ENCODE measurements at places on chromosomes 5 and 9.

DNA sequence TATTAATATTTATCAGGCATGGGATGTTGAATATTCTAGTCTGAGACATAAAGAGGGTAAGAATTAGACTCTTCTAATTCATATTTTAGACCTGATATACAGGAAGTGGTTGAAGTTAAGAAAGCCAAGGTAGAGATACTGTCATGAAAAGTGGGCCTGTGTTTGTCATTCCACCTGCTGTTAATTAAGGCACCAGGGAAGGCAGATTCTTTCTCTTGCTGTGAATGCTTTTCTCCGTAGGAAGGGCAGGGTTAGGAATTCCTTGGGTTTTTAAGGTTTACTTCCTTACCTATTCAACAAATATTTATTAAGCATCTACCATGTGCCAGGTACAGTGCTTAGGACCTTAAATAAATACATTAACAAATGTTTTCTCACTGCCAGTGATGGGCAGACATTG lies 196.4 kb downstream of the CAVIN4 start:
- DNase-seq = no peak

DNA sequence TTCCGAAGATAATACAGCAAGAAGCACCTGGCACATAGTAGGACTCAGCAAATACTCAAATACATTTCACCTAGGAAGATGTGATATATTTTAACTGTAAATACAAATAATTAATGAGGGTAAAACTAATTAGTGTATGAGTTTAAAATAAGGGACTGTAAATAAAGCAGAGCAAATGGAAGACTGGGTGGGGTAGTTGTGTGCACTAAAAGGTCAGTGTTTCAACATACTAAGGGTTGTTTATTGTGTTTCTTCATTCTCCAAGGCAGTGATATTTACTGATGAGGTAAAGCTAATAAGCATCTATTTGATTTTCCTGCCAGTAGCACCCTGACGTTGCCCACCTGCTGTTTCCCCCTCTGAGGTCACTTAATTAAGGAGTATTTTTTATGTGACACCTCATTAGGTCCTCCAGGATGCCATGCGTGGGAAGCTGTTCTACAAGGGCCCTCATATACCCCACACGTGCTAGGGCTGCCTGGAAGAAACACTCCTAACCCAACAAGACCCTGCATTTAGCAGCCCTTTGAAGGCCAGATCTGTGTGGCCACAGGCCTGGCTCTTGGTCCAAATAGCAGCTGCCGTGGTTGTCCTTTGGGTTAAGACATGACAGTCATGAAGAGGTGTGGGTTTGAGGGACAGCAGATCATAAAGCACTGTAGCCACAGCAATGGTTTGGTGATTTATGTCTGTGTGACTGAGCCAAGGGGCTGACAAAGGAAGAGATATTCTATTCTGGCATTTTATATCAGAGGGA lies 97.5 kb upstream of the RPS23 start:
- no peak for DNase-seq

DNA sequence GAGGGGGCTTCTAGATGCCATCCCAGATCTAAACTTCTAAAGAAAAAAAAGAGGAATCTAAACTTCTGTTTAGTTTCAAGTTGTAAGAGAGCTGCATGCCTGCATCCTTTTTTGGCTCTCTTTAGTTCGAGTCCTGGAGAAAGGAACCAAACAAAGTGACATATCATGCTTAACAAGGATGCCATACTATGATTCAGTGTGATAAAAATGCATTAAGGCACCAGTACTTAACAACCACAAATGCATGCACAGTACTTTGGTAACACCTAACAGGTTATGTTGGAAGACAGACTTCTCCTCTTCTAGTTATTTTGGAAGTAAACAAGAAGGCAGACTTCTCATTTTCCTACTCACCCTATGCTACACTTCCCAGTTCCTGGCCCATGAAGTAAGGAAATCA lies 27.3 kb downstream of the NME5 start:
- DNase-seq = no peak

GRCh38 chr5:112886975-112887374 lies 25.9 kb downstream of the SRP19 start:
- DNase-seq = no peak

- no peak for DNase-seq
These were observed 25.7 kb downstream of the FAM174A start for GRCh38 chr5:100560860-100561259.

DNA sequence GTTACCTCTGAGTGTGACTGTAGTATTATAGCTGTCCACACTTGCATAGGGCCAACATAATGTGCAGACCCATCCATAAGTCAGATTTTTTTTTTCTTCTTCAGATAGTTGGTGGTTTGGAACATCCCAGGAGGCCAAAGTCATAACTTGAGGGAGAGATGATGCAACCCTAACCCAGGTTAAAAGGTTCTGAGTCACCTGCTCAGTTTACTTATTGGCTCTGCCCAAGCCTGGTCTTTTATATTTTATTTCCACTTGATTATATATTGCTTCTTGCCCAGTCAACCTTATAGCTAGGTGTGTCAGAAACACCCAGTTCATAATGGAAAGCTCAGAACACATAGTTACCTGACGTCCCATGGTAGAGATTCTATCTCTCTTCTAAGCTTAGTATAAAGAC lies 113.1 kb upstream of the PCSK1 start:
- DNase-seq = no peak

- DNase-seq = peak; percentile 72
These were observed 1.7 kb upstream of the SLIT3 start for GRCh38 chr5:169302491-169303118.

DNA sequence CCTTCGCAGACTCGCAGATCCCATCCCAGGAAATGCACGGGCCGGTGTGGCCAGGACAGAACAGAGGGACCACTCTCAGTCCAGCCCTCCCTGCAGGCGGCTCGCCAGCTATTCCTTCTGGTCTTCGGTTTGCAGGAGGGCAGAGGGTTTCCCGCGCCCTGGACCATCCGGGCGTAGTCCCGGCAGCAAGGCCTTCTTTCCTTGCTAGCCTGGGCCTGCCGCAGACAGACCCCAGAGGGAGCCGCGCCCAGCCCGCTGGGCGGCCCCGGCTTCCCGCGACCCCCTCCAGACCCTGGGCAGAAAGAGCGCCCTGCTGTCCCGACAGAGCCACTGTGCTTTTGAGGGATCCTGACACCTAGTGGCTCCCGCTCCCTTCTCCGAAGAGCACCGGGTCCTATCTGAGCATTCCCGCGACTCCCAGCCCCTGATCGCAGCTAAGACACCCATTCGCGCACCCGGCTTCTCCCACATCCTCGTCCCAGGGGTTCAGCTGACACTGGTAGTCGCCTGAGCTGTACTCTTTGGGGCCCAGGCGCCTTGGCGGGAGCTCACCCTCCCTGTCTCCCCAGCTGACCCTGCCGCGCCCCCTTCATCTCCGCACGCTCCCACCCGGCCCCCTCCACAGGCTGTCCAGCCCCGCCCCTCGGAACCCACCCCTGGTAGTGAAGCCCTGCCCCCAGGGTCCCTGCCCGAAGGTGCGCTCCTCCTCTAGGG lies 1.1 kb downstream of the CFAP90 start:
- DNase-seq = no peak

GRCh38 chr5:56588636-56589480 lies 226.5 kb upstream of the MAP3K1 start:
- DNase-seq = peak; percentile 99

- no peak for DNase-seq
These were observed 11.1 kb upstream of the WNK2 start for GRCh38 chr9:93172666-93173364.

DNA sequence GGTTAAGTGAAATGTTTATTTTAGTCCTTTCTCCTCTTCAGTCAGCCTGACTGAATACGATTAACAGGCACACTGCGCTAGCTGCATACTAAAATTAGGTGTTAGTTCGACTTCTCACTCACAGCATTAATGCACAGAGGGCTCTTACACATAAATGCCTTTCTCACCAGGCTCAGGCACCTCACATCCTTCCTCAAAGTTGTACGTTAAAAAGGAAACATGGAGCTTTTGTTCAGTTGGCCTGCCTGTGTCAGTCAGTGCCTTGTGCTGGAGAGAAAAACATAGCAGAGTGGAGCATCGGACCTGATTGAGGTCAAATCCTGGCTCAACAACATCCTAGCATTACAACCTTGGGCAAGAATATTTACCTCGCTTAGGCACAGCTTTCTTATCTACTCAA lies 236.0 kb upstream of the ZNF462 start:
- no peak for DNase-seq

DNA sequence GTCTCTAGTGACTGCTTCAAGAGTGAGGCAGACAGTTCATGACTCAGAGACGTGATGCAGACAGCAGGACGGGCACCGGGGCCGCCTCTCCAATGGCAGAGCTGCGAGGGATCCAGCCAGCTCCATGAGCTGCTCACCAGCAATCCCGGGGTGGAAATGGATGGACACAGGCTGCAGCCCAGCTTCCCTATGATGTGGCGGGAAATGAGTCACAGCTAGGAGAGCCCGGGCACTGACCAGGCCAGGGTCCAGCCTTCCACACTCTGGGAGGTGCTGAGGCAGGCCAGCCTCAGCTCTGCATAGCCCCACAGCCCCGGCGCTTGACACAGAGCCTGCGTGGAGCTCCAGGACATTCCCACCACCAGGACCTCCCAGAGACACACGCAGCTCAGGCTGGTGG lies 244.8 kb upstream of the IRX2 start:
- DNase-seq = no peak

DNA sequence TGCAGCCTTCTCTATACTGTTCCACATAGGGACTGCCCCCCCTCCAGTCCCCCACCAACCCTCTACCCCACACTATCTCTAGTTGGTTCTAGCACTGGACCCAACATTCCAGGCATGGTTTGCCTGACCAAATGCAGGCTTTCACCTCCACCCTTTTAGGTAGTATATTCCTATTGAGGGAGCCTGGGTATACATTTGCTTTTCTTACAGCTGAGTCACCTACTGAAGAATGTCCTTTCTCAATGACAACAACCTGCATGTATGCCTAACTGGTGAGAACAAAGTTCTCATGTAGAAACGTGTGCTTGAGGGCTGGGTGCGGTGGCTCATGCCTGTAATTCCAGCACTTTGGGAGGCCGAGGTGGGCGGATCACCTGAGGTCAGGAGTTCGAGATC lies 8.2 kb downstream of the TNIP1 start:
- no peak for DNase-seq

GRCh38 chr5:172951371-172952033 lies 7.7 kb upstream of the RPL26L1 start:
- no peak for DNase-seq

- DNase-seq = no peak
These were observed 34.4 kb downstream of the DOCK8 start for GRCh38 chr9:249025-249424.

DNA sequence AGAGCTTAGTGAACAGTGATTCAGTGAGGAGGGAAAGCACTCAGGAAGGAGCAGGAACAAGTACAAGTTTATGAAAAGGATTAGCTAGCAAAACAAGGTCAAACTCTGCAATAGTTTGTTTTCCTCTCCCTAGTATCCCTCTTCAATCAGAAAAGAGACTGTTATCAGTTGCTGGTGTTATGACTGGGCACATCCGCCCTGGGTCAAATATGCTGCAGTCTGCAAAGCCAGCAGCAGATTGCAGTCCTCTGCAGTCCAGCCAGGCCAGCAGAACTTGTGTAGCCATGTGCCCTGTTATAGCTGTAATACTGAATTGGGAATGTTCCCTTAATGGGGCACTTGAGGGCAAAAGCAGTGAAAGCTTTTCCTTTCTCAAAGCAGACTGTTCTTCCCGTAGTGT lies 12.0 kb downstream of the PCDHAC2 start:
- DNase-seq = no peak

DNA sequence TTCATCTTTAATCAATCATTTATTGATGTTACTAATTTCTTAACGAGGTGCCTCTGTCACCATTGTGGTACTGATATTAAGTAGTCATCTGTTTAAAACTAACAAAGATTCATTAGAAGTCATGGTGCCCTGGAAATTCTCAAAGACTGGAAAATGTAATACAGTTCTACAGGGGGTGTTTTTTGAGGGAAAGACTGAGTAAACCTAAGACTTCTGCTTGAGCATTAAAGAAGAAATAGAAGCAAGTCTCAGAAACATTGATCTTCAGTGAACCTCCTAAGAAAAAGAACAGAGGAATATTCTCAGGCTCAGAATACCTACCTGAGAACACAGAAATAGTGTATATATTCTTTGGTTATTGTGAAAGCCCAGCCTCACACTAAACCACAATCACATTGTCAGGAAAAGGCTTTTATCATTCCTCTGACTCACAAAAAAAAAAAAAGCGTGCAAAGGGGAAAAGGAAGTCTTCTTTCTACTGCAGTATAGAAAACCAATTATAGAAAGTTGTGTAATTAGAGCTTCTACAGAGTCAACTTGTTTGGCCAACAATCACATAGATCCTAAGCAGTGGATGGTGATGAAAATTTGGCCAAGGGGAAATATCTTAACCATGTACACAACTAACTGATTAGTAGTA lies 60.8 kb downstream of the HINT1 start:
- DNase-seq = no peak

DNA sequence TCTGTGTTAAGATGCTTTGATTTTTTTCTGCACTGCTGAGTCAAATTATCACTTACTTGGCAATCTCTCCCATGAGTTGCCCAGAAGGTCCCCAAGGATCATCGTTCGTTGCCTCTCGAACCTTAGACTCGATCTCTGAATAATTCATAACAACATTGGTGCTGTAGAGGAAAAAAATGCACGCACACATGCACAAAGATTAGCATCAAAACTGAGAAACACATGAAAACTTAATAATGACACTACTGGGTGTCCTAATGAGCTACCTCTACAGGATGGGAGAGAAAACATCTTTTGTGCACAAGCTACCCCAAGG lies 41.6 kb downstream of the CLINT1 start:
- no peak for DNase-seq

DNA sequence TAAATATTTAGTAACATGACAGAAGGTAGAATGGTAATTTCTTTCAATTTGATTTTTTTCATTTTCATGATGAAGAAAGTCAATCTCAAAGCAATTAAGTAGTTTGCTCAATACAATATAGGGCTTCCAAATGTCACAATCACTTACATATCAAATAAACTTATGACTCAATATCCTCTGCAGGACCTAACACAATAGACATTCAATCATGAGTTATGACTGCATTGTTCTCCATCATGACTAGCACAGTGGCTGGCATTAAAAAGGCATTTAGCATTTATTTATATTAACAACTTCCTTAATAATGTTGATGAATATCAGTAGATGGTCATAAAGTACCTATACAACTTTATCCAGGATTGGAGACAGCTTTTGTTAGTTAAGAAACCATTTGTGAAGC lies 1499.6 kb downstream of the EFNA5 start:
- no peak for DNase-seq

DNA sequence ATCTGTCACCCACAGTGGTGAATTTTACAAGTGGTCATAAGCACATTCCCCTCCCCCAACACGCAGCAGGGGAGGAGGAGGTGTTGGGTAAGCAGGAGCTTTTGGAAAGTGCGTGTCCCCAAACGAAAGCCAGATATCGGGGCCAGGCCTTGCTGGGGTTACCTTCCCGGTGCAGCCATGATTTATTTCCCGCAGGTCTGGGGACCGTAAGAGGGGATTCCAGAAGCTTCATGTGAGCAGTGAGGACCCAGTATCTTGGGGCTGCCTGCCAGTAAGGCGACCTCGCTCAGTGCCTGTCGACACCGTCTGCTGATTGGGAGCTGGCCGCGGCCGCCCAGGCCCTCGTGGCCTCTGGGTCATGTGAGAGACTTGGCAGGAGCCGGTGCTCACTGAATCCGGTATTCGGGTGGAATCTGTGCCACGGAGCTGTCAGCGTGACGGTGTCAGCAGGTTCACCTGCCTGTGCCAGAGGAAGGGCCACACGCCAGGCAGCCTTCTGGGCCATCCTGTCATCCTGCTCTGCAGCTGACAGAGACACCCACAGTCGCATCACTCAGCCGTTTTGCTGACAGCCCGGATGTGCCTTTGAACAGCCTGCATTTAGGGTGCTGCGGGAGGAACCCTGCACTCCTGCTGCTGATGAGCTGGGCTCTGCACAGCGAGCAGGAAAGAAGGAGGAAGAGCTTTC lies 37.3 kb downstream of the SEC61B start:
- no peak for DNase-seq
